ENCODE measurements at places on chromosomes 1 and 21.

DNA sequence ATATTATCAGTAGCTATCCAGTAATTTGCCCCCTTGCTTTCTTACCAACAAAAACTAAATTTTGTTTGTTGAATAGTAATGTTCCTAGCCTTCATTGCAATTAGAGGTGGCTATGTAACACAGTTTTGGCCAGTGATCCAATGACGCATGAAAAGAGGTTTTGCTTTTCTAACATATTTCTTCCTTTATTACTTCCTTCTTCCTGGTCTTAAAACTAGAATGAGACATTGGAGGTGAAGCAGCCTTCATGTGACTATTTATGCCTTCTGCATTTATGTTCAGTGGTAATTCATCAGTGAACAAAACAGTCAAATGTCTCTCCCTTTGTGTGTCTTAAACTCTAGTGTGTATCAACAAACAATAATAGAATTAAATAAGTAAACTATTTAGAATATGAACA lies 35.5 kb downstream of the LRIF1 start:
- no peak for DNase-seq

DNA sequence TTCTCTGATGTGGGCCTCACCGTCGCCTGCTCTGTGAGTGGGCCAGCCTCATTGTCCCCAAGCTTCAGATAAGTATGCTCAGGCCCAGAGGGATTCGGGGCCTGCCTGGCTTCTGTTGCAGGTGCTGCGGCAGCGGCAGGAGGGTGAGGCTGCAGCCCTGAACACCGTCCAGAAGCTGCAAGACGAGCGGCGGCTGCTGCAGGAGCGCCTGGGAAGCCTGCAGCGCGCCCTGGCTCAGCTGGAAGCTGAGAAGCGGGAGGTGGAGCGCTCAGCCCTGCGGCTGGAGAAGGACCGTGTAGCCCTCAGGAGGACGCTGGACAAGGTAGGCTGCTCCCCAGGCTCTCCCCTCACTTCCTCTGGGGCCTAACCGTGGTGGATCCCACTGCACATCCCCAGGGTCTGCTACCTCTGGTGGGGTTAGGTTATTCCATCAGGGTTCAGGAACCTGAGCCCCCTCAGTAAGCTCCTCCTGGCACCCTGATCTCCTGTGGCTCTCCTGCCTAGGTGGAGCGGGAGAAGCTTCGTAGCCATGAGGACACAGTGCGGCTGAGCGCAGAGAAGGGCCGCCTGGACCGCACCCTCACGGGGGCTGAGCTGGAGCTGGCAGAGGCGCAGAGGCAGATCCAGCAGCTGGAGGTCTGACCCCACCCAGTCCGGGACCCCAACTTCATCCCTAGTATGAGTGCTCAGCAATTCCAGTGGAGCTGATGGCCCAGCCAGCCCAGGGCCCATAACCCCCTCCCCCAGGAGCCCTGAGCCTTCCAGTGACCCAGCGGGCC lies 10.1 kb downstream of the MFAP2 start:
- no peak for DNase-seq

- DNase-seq, result no peak
Measured at GRCh38 chr1:154614247-154614646, 6.3 kb upstream of the ADAR start.

DNA sequence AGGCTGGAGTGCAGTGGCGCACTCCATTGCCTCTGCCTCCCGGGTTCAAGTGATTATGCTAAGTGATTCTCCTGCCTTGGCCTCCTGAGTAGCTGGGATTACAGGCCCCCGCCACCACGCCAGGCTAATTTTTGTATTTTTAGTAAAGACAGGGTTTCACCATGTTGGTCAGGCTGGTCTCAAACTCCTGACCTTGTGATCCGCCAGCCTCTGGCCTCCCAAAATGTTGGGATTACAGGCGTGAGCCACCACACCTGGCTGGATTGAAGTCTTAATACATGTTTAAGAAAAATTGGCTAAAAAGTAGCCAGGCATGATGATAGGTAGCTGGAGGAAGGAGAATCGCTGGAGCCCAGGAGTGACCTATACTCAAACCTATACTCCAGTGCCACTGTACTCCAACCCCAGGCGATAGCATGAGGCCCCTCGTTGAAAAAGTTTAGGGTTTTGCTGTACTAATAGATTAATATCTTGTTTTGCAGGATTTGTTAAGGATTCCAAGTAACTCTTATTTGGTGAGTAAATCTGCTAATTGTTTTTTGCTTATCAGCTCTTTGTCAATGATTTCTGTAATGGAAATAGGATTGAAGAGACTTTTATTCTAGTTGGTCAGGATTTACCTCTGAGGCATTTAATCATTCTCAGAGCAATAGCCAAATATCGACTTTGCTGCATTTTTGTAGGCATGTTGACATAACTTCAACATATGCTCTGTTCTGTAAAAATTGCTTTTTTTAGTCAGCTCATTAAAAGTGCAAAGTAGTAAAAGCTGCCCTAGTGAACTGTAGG lies 2.0 kb downstream of the RCC1 start:
- no peak for DNase-seq
